ENCODE measurements at places on chromosomes 13 and 19.

GRCh38 chr19:34838753-34839431 lies 65.9 kb upstream of the ZNF599 start:
- DNase-seq: no peak

DNA sequence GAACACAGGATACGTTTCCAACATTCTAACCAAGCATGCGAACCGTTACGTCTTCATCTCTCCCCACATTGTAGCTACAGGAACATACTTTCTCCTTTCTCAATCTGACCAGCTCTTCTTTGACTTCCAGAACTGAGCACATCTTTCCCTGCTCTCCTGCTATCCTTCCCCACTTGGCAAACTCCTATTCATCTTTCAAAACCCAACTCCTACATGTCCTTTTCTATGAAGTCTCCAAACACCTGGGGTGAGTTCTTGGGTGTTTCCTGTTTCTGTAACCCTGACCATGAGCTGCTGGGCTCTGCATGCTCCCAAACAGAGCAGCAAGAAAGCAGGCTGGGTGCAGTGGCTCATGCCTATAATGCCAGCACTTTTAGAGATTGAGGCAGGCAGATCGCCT lies 6.6 kb downstream of the ACER1 start:
- no peak for DNase-seq

DNA sequence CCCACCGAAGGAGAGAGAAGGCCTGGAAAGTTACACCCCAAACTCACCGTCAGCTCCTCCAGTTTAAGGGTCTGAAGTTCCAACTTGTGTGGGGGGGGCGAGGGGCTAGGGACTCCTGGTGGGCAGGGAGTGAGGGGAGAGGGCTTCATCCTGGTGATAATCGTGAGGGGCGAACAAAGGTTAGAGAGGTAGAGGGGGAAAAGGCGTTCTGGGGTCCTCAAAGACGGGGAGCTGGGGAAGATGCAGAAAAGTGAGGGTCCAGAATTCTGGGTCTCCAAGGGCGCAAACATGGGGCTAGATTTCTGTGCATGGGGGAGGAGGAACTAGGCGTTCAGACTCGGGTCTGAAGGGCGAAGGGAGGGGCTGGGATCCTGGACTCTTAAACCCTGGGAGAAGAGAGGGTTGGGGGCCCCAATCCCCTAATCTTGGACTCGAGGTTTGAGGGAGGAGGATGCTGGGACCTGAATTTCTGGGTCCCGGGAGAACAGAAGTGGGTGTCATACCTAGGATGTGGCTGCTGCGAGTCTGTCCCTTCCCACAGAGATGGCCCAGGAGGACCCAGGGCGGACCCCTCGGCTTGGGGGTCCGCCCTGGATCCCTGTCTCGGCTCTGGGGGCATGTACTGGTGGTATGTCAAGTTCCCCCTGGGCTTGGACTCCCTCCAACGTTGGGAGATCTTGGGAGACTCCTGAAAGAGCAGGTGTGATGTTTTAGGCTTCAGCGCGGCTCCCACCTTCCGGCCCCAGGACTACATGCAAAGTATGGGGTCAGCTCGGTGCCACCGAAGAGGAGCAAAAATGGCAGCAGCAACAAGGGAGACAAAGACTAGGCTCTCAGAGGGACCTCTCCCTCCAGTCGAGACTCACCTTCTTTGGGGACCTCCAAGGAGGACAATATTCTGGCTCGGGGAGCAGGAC lies 4.5 kb downstream of the MAMSTR start:
- DNase-seq: no peak

GRCh38 chr13:47092202-47092601 lies 195.3 kb upstream of the HTR2A start:
- no peak for DNase-seq

DNA sequence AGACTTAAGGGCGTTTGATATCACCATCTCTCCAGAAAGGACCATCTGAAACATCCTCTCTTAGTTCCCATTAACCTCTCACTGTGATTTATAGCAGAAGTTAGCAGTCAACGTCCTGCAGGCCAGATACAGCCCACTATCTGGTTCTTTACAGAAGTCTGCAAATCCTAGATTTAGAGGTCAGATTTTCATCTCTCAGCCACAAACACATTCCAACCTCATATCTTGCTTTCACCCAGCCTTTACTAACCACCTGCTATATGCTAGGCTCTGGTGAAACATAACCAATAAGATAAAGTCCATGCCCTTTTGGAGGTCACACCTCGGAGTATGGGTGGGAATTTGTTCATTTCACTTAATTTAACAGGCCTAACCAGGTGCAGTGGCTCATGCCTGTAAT lies 76.8 kb upstream of the CACNA1A start:
- no peak for DNase-seq

DNA sequence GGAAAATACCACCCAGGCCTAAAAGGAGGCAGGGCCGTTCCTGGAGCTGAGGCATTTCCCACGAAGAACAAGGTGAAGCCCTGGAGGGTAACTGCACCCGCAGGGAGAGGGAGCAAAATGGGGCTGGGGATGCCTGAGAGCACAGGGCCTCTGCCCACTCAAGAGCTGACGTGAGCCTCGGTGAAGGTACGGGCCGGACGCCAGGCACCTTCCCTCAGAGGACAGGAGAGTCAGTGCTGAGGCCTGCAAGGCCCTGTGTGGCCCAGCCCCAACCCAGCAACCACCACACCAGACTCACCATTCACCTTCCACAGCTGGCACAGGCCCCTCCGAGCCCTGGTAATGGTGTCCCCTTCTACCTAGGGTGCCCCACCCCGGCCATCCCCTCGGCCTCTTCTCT lies 36.3 kb downstream of the DNMT1 start:
- no peak for DNase-seq

- DNase-seq: no peak
These were observed 244.2 kb downstream of the NHLRC3 start for GRCh38 chr13:39282400-39282972.

GRCh38 chr19:38715555-38715954 lies 28.7 kb downstream of the CAPN12 start:
- DNase-seq: no peak

DNA sequence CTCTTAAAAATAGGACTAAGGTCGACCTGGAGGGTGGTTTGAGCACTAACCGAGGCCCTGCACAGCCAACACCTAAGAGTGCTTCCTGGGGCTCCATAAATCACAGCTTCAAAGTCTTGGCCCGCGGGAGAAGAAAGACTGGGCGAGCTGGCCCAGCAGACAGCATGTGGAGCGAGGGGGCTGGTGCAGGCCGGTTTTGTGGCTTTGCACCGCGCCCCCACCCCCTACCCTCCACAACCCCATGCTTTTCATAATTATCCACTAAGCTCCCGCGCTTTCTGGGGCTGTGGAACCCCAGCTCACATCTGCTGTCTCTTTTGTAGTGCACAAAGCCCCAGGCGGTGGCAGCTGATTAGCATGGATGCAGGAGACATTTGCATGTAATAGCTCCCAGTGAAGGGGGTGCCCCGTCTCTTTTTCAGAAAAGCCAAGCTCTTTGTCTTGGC lies 17.1 kb downstream of the CARM1 start:
- DNase-seq: no peak

GRCh38 chr19:44741258-44741731 lies 7.2 kb upstream of the BCL3 start:
- no peak for DNase-seq

DNA sequence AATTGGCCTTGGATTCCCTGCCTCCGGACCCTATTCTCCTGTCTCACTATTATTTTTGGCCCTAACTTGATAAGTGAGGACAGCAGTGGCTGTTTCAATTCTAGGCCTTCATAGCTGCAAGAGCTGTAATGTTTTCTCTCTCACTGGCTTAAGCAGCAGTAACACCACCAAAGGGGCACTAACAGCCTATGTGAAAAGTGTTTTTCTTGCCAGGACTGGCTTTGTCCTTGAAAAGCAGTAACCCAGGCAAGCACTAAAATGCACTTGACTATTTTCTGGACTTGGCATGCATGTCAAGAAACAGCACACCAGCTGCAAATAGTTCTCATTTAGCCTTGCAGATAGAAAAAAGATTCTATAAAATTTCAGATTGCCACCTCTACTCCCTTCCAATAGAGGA lies 9.3 kb upstream of the FBXL3 start:
- DNase-seq: no peak

Data from stimulated activated CD8-positive, alpha-beta memory T cell treated with anti-CD3 and anti-CD28 coated beads, Interleukin-4, amount 100 ng/mL, for 1 hour (primary cell).